ENCODE measurements at places on chromosomes 2 and 18. TPM values are rescaled to one million over a fixed set of nuclear protein-coding genes. Genes with fewer than 3 reads are reported as not detected.

GRCh38 chr2:6992794-6993228 lies 75.6 kb downstream of the RNF144A start:
- no peak overlapping the region for H3K4me3 ChIP-seq
- H3K36me3 ChIP-seq, result no peaks in the 10 kb centered on the region
- peaks cover 23% of the 10 kb centered on the region for H3K4me1 ChIP-seq
- DNase-seq, result no peak
- H3K27ac ChIP-seq, result peak overlapping the region; percentile 62

DNA sequence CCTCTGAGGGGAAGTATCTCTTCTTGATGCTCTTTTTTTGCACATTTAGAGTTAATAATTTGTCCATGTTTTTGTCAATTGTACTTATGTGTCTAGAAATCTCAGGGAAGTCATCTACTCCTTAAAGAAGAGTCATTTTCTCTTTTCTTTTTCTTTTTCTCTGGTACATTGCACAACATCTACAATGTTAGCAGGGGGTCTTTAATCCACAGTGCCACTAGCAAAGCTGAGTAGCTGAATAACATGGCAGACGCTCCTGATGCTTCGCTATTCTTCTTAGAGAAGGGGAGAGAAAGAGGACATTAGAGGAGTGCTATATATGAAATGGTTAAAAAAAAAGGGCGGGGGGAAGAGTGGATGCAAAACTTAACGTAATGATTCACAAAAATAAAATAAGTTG lies 399.6 kb upstream of the CWC22 start:
- no peak overlapping the region for H3K27ac ChIP-seq
- H3K36me3 ChIP-seq, result no peaks in the 10 kb centered on the region
- DNase-seq, result no peak
- no peak overlapping the region for H3K4me3 ChIP-seq
- no peaks in the 10 kb centered on the region for H3K27me3 ChIP-seq
- H3K4me1 ChIP-seq, result no peaks in the 10 kb centered on the region

DNA sequence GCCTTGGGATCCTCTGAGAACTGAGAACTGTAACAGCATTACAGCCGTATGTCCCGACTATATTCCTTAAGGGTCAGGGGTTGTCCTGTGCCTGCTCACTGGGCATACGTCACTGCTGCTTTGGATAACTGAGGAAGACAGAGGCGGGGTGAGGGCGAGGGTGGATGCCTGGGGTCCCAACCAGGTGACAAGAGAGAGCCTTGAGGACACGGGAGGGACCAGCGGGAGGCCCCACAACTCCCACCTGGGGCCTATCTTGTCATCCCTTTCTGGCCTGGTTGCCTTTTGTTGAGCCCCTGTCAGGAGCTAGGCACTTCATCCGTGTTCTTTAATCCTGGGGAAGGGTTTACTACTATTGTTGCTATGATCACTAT lies 28.8 kb downstream of the INPP5D start:
- no peak overlapping the region for H3K4me3 ChIP-seq
- peaks cover 57% of the 10 kb centered on the region for H3K4me1 ChIP-seq
- no peaks in the 10 kb centered on the region for H3K27me3 ChIP-seq
- DNase-seq, result no peak

Gene CDH19
- 1.2 TPM for total RNA-seq

All from lower lobe of right lung (tissue), 2 donors.